CD4-positive, CD25-positive, alpha-beta regulatory T cell (primary cell): ENCODE measurements at places on chromosomes 7 and 10. TPM values are rescaled to one million over a fixed set of nuclear protein-coding genes. Genes with fewer than 3 reads are reported as not detected.

DNA sequence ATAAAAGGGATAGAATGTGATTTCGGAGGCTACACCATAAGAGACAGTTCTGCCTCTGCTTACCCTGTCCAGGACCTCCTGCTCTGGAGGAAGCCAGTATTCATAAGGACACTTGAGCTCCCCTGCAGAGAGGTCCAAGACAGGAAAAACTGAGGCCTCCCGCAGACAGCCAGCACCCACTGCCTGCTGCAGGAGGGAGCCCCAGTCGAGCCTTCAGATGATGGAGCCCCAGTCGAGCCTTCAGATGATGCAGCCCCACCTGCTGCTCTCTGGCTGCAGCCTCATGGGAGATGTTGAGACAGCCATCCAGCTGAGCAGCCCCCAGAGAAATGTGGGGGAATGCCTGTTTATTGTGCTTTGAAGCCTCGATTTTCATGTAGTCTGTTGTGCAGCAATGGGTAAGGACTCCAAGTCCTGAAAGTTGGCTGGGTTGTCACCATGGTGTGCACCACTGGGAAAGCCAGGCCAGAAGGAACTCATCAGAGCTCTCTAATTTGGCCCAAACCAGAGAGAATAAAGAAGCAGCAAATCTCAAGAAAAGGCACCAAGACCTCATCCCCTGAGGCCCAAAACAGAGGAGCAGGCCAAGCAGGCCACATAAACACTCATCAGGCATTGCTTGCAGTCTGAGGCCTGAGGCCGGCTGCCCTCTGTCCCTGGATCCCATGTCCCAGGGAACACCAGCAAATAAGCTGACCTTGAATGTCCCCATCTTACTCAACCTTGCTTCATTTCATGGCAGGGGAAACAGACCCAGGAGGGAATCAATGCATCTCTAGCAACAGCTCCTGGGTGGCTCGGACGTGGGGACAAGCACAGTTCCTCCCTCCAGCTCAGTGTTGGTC lies 30.9 kb downstream of the CALML5 start:
- H3K27ac ChIP-seq = no peak overlapping the region
- H3K4me1 ChIP-seq = no peaks in the 10 kb centered on the region
- no peaks in the 10 kb centered on the region for H3K27me3 ChIP-seq
- DNase-seq = no peak
- no peak overlapping the region for H3K4me3 ChIP-seq

DNA sequence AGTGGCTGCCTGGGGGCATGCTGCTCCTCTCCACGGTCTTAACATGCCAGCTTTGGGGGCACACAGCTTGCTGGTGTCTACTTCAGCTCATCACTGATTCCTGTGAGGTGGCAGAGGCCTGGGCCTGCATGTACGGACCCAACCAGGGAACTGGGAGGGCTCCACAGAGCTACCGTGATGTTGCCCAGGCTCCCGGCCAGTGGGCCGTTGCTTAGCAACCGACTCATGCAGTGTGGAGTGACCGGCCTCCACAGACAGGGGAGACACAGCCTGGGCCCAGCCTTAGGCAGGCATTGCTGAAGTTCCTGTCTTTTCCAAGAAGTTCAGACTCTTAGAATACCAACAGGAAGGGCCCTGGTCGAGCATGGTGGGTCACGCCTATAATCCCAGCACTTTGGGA lies 25.8 kb upstream of the SH2B2 start:
- H3K4me1 ChIP-seq = no peaks in the 10 kb centered on the region
- no peak overlapping the region for H3K27ac ChIP-seq
- no peaks in the 10 kb centered on the region for H3K36me3 ChIP-seq
- no peak for DNase-seq
- no peaks in the 10 kb centered on the region for H3K27me3 ChIP-seq

DNA sequence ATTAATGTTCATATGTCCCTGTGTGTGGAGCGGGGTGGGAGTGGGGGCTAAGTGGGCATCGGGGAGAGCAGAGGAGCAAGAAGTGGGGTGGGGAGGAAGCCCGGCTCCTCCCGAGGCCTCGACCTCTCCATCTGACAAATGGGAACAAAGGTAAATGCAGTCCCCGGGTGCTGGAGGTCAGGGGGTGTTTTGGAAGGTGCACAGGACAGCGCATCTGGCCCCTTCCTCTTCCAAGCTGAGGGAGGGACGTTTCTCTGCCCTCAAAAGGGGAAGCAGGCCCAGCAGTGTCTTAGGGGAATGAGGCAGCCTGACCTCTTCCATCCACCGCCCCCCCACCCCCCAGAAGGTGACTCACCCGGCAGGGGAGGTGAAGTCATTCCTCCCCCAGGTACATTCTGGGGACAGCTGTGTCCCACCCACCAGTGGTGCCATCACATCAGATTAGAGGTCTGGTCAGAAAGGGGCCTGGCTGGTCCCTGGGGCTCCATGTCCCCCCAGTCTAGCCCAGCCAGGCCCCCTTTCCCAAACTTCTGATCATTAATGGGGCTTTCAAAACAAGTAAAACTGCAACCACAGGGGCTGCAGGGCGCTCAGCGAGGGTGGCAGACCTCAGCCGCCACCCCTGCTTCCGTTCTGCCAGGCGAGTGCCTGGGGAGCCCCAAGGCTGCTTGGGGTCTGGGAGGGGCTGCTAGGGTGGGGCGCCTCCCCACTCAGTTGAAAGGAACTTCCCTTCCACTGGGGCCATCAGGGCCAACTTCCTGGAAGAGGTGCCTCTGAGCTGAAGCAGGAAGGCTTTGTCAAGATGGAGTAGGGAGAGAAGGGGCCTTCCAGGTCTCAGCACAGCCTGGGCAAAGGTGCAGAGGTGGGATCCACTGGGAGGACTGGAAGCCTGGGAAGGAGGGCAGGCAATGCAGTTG lies 10.8 kb downstream of the LFNG start:
- no peaks in the 10 kb centered on the region for H3K27me3 ChIP-seq
- H3K4me1 ChIP-seq = peaks cover 58% of the 10 kb centered on the region
- peak; percentile 79 for DNase-seq
- H3K4me3 ChIP-seq = peak overlapping the region; percentile 32
- peak overlapping the region; percentile 90 for H3K27ac ChIP-seq

The POU6F2 gene
- total RNA-seq = not detected
